ENCODE measurements at places on chromosomes 16 and 17. TPM values are rescaled to one million over a fixed set of nuclear protein-coding genes. Genes with fewer than 3 reads are reported as not detected.

DNA sequence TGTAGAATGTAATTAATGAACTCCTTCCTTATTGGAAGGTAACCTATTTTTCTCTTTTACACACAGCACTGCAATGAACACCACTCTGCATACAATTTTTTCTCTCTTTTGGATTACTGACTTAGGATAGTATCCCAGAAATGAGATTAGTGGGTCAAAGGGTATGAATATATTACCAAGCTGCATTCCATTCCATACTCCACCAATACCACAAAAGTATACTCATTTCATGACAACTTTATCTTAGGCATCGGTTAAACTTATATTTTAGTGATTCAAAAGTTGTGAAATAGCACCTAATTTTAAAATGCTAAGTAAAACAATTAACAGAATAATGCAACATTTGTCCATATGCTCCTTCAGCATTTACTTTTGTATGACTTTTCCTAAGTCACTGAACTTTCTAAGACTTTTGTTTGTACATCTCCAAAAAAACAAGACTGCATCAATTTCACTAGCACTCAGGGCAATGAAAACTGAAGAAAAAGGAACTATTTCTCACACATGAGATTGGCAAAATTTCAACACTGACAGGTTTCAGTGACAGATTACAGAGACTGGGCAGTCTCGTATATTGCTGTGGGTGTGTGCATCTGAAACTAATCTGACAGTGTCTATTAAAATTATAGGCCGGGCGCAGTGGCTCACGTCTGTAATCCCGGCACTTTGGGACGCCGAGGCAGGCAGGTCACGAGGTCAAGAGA is 32.1 kb downstream of the HELZ start:
- no peak overlapping the region for H3K27ac ChIP-seq
- H3K27me3 ChIP-seq = no peaks in the 10 kb centered on the region
- no peak overlapping the region for H3K4me3 ChIP-seq
- peaks cover 30% of the 10 kb centered on the region for H3K36me3 ChIP-seq

GRCh38 chr16:84082110-84082509 is 34.6 kb downstream of the MBTPS1 start:
- no peak overlapping the region for H3K27ac ChIP-seq
- H3K4me3 ChIP-seq = no peak overlapping the region
- peaks cover 97% of the 10 kb centered on the region for H3K36me3 ChIP-seq

- H3K4me3 ChIP-seq = no peak overlapping the region
- peaks cover 55% of the 10 kb centered on the region for H3K4me1 ChIP-seq
- no peak for DNase-seq
These were observed 2.6 kb downstream of the LHX1 start for GRCh38 chr17:36939802-36940312.

DNA sequence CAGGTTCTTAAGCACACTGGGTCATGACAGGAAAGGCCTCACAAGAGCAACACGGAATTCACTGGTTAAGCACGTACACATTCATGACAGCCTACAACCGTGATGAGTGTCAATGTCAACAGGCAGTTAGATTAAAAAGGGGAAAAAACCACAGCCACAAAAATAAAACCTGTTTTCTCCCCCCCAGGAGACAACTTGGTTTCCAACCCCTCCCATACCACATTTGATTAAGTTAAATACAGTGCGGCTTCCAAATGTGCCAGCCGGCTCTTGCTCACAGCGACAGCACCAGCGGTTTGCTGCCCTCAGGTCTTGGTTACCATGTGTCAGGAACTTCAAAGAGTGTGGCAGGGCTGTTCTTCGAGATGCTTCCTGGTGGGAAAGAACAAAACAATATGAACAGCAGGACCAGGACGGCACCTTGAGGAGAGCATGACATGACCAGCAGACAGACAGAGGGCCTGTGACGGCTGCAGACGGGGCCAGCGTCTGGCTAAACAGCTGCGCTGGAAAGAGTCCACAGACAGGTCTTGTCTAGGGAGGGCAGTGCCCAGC is 193.6 kb downstream of the PARN start:
- H3K27ac ChIP-seq = no peak overlapping the region
- no peak for DNase-seq
- H3K36me3 ChIP-seq = peaks cover 26% of the 10 kb centered on the region
- no peaks in the 10 kb centered on the region for H3K4me1 ChIP-seq

DNA sequence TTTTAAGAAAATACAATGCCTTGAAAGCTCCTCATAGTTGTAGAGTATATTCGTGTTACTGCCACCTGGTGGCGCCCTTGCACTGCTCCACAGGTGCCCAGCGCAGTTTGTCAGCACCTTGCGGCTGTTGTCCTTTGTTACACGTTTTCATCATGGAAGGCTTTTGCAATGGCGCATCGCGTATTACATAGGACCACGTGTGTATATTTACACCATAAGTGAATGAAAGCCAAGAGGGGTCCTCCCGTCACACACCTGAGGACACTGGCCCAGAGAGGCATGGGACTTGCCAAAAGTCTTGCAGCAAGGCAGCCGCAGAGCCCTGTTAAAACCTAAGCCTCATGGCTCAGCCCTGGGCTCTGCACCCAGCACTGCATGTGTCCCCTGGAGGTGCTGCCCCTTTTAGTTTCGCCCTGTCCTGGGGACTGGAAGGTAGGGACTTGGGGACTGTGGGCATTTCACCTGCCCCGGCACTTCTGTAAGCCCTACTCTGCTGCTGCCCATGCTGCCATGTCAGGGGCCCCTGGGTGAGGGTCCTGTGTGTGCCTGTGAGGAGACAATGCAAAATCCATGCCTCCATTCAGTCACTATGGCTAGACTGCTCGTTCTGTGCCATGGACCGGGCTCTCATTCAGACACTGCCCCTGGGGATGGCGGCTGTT is 24.3 kb downstream of the POLR3E start:
- peak; percentile 78 for DNase-seq
- H3K4me1 ChIP-seq = no peaks in the 10 kb centered on the region
- H3K27me3 ChIP-seq = no peaks in the 10 kb centered on the region
- H3K4me3 ChIP-seq = no peak overlapping the region
- H3K27ac ChIP-seq = no peak overlapping the region

The PRSS22 gene
- total RNA-seq = 15.3 TPM
